Karpas-422 (cell line): ENCODE measurements at places on chromosomes 7 and 10. TPM values are rescaled to one million over a fixed set of nuclear protein-coding genes. Genes with fewer than 3 reads are reported as not detected.

DNA sequence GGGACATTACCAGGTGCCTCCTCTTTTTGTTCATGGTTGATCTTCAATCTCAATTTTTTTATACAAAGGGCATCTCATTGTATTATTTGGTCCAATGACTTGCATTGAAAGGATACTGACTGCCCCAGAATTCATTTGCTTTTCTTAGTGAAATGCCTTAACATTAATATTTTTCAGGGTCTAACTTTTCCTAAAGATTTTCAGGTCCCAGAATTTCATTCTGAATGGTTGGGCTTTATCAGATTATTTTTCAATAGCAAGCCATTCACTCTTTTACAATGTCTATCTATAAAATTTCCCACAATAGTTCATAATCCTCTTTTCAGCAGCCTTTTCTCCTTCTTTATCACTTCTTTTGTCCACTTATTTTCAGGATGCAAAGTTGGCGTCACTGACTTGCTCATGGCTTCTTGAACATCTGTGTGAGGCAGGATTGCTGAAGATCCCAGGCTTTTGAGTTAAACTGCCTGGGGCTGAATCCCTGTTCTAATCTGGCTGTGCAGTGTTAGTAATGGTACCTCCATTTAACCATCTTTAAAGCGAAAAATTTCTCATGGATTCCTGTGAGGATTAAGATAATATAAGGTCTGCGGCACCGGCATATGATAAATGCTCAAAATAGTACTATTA is 131.7 kb upstream of the HDAC9 start:
- no peak for DNase-seq

- no peak for DNase-seq
These were observed 24.9 kb downstream of the GSAP start for GRCh38 chr7:77391230-77391629.

DNA sequence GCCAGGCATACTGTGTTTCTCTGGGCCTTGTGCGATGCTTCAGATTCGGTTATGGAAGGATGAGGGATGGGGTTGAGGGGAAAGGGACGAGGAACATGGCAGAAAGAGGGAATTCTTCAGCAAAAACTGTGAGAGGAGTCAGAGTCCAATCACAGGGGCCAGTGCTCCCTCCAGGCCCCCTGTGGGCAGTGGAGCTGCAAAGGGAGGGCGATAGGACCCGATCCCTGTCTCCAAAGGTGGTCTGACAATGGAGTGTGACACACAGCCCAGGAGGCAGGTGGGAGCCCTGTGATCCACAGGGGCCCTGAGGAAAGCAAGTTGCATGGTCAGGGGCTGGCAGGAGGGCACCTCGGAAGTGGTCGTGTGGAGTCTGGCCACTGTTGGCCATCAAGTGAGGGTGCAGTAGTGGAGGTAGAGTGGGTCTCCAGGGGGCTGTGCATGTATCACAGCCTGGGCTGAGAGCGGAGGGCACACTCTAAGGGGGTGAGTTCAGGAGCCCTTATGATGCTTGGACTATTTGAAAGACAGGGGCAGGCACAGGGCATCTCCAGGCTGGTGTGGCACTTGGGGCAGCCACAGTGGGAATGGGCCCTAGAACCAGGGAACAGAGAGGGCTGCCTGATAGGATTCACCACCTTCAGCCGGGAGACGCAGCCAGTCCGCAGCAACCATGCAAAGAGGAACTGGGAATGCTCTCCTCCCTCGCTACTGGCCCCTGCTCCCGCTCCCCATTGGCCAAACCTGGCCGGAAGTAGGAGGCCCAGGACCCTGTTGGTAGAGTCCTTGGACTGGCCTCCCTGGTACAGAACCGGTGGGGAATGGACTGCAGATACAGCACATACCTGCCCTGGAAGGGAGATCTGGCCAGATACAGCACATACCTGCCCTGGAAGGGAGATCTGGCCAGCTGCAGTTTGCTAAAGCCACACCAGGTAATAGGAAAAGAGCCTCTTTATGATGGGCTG is 115.9 kb downstream of the ADCY1 start:
- no peak for DNase-seq

GRCh38 chr10:13674645-13675588 is 88.2 kb downstream of the PRPF18 start:
- DNase-seq = no peak

Gene HGF
- total RNA-seq = not detected in 2 replicates

DNA sequence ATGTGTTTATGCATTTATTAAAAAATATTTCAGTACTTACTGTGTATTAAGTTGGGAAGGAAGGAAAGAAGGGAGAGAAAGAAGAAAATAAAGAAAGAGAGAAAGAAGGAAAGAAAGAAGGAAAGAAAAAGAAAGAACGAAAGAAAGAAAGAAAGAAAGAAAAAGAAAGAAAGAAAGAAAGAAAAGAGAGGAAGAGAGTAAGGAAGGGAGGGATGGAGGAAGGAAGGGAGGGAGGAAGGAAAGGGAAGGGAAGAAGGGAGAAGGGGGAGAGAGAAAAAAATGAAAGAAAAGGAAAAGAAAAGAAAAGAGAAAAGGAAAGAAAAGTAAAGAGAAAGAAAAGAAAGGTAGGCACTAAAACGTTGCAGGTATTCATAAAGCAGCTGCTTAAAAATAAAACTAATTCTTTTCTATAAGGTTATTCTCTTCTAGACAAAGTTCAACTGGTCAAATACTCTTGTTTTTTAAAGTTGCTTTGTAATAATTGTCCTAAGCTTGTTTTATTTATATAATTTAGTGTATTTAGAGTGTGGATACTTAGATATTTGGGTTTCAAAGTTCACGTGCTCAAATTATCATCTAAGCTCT is 703.3 kb upstream of the LRRTM3 start:
- no peak for DNase-seq

DNA sequence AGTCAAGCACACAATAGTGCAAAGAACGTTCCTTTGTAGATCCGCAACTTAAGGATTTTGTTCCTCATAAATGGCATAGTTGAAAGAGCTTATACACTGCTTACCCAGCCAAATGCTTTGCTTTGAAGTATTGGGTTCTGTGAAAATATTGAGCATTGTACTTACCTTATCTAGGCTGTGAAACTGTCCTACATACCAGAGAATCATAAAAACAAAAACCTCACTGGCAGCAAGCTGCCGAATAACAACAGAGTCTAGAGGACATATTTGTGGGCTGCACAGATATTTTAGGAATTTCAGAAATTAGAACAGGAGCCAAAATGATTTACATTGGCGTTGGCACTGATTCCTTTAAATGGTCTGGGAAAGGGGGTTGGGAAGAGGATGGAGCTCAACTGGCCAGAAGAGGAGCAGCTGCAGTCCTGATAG is 174.8 kb downstream of the RTKN2 start:
- DNase-seq = no peak

- DNase-seq = no peak
These were observed 20.3 kb downstream of the VCL start for GRCh38 chr10:74018241-74018640.

Gene DCLRE1C
- total RNA-seq = 15.8 and 19.6 TPM in 2 replicates

GRCh38 chr7:121576148-121576917 is 180.2 kb upstream of the FAM3C start:
- no peak for DNase-seq

DNA sequence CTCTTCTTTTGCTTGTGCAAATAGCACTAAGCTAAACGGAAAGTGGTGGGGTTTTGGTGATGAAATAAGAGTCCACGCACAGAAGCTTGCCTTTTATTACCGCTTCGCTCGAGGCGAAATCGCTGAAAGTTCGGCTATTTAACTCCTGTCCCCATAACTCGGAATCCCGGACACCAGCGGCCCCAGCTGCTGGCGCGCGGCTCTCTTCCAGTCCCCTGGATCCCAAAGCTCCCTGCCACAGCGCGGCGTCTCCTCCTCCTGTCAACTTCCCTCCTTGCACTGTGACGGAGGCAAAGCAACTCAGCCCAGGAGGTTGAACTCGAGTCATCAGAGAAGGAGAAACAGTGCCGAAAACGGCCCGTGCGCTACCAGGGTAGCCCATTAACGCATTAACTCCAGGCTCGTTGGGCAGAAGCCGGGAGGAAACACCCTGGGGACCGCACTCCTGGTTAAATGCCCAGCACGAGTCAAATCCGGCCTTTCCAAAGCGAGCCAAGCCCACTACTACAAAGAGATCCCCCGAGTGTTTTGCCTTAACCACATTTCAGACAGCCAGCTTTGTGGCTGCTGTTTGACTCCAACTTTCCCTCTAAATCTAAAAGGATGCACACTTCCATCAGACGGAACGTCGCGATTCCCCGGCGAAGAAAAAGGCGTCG is 1.3 kb downstream of the SEMA3D start:
- DNase-seq = no peak

GRCh38 chr7:52547308-52547910 is 488.0 kb upstream of the POM121L12 start:
- DNase-seq = no peak

Gene COPS6
- total RNA-seq = 52.7 and 61.1 TPM in 2 replicates

DNA sequence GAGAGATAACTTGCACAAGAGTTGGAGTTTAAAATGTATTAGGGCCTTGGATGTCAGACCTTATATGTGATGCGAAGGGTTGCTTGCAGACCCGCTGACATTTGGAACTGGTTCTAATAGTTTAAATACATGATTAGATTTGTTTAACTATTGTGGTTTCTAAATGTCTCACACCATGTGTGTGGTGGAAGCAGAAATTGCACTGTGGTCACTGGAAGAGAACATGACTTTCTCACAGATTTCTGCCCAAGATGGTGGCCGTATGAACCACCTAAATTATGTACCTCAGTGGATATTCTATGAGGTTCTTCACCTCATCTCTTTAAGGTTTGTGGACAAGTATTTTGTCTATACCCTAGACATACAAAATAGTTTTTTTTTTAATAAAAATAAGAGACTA is 8.2 kb upstream of the C1QL3 start:
- DNase-seq = no peak

- DNase-seq = no peak
These were observed 40.4 kb downstream of the GNA12 start for GRCh38 chr7:2803755-2804154.

DNA sequence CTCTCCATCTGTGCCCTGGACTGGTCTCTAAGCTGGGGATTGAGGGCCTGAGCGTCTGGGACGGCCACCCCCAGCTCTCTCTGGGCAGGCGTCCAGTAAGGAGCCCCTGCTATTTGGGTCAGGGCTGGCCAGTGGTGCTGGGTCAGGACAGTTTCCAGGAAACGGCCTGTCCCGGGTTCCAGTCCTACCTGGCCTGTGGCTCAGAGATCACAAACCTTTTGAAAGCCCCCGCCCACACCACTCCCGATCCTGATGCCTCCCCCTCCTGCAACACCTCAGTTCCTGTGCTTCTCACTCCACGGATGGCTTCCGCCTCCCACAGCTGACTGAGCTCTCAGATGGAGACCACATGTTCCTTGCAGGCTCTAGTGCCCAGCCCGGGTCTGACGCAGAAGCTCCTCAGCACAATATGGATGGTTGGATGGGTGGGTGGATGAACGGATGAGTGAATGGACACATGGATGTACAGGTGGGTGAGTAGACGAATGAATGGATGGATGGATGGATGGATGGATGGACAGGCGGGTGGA is 91.7 kb upstream of the PDGFA start:
- DNase-seq = no peak

DNA sequence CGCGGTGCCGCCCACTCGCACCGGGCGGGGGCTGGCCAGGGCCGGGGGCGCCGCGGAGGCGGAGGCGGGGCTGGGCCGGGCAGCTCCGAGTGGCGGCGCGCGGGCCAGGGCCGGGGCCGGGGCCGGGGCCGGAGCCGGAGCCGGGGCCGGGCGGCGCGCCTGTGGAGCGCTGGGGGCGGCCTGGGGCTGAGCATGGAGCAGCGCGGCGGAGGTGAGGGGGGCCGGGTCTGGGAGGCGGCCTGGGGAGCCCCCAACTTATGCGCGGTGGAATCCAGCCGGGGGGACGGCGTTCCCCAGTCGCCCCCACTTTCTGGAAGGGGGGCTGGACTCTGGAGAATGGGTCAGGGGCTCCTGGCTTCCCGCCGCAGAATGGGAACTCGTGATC is at the start of gene LZTS2:
Gene LZTS2 (plus strand): TSS at position 67 of the 385 bp plus-strand sequence. CDS start 2,731 bp downstream, outside the sequence.
- no peak for DNase-seq

DNA sequence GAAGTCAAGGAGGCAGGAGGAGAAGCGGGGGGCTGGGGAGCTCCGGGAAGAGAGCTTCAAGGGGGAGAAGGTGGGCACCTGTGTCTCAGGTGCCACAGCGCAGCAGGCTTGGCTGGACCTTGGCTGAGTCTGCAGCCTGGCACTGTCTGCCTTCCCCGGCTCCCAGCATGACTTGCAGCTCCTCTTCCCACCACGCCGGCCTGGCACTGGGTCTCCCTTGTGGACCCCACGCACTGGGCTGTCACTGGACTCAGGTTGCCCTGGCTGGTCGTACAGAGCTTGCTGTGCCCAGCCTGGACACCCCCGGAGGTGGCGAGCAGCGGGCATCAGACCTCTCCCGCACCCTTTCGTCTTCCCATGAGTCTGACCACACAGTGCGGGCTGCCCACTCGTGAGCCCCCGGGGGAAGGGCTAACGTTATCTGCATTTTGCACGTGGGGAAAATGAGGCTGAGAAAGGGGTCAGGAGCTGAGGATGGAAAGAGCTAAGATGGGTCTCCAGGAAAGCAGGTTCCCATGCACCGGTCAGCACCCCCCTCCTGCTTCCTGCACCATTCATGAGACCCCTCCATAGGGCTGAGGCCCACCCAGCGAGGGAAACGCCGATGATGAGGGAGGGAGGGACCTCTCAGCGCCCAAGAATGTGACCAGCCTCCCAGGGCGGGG is 40.3 kb upstream of the PSMG3 start:
- no peak for DNase-seq

DNA sequence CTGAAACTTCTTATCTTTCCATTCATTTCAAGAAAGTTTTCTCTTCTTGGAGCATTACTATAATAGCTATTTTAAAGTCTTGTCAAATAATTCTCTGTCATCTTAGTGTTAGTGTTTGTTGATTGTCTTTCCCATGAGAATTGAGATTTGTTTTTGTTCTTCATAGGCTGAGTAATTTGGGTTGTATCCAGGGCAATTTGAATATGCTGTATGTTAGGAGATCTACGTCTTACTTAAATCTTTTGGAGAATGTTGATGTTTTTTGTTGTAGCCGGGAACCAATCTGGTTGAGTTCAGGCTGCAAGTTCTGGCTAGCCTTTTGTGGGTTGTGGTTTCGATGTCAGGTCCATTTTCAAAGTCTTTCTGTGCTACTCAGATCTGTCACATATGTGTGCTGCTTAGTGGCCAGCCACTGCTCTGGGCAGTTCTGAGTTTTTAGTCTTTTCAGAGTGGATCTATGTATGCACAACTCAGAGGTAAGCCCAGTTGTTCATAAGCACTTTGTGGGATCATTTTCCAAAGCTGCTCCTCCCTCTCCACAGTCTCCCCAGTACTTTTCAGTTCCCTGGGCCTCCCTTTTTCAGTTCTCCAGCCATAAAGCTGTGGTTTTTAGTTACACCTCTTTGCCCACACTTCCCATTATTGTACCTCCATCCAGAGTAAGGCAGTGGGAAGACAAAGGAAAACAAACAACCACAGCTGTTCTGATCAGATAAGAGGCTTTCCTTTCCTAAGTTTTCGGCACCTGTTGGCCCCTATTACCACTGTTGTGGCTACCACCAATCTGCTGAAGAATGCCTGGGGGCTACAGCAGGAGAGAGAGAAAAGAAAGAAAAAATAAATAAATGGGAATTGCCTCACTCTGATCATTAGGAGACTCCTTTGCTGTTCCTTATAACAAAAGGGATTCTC is 4.7 kb upstream of the CCNJ start:
- no peak for DNase-seq
